ENCODE measurements at places on chromosomes 7 and 10. TPM values are rescaled to one million over a fixed set of nuclear protein-coding genes. Genes with fewer than 3 reads are reported as not detected.

ZMIZ2 gene
- total RNA-seq: 12.0 TPM

HOXA7 gene
- total RNA-seq: 8.0 TPM

BAMBI gene
- total RNA-seq: 1.8 TPM

FKBP6 gene
- total RNA-seq: not detected

GNG11 gene
- total RNA-seq: 4.6 TPM

HOXA3 gene
- 2.3 TPM for total RNA-seq

PPP1R17 gene
- not detected for total RNA-seq

CLCN1 gene
- 1.9 TPM for total RNA-seq

SFMBT2 gene
- 1.2 TPM for total RNA-seq

AOAH gene
- 1.7 TPM for total RNA-seq

AOC1 gene
- not detected for total RNA-seq

MYH16 gene
- total RNA-seq: not detected

ASZ1 gene
- not detected for total RNA-seq

UPK3BL2 gene
- total RNA-seq: 1.6 TPM

AP3M1 gene
- 21.0 TPM for total RNA-seq

CNPY1 gene
- not detected for total RNA-seq

TEX36 gene
- total RNA-seq: not detected

Data from gastrocnemius medialis (tissue), 4 donors.